ENCODE measurements at places on chromosomes 7 and 10.

DNA sequence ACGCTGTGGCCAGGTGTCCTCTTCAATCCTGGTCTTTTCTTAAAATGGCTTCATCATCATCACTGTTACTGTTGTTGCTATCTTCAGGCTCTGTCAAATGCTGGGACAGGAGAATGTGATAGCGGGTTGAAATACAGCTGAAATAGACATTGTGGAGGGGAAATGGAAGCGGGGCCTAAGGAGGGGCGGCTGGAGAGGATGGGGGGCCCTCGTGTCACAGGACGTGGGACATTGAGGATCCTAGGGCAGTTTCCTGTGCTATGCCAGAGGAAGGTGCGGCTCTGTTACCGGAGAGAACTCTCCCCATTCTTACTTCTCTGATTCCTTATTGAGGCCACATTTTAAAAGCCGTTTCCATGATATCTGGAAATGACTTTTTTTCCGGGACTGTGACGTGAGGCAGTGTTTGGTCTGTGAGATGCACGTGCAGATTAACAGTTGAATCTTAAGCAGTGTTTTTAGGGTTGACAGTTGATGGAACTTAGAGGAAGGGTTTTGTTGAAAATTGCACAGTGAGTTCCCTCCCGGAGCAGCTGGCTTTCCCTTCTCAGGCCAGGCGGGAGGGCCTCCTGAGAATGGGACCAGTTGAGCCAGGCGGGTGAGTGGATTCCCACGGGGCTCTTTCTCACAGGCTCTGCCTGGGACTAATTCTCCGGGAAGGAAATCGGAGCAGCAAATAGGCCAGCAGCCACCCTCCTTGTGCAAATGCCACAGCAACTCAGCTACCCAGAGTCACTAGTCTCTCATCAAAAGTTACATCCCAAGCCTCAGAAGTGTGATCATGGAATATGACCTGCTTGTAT lies 125.2 kb downstream of the TACC2 start:
- DNase-seq: no peak

DNA sequence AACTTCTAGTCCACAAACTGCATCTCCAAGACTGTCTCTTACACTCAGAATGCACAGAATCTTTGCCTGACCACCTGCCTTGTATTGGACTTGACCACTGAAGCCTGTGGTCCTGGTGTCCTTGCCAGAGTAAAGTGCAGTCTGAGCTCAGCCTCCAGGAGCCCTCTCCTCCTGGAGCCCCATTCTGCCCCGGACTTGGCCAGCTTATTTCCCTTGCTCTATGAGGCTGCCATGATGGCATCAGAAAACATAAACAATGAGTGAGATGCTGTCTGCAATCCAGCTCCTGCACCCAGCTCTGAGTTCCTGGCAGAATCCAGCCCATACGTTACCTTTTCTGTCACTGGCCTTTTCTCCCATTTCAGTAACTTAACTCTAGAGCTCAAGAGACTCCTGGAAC lies 494.6 kb downstream of the PLXNA4 start:
- DNase-seq: no peak

DNA sequence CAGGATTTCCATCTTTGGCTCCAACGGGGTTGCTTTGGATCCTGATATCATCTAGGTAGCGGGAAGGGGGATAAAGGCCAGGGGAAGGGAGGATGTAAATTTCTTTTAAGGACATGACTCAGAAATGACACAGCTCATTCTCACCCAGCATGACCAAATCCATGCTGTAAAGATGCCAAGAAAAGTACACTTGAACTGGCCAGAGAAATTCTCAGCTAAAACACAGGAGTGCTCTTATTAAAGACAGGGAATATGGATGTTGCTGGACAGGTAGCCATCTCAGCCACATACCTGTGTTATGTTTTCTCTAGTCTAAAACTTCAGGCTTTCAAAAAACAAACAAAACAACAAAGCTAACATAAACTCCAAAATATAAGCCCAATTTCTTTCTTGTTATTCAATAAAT lies 68.3 kb downstream of the NAMPT start:
- no peak for DNase-seq

DNA sequence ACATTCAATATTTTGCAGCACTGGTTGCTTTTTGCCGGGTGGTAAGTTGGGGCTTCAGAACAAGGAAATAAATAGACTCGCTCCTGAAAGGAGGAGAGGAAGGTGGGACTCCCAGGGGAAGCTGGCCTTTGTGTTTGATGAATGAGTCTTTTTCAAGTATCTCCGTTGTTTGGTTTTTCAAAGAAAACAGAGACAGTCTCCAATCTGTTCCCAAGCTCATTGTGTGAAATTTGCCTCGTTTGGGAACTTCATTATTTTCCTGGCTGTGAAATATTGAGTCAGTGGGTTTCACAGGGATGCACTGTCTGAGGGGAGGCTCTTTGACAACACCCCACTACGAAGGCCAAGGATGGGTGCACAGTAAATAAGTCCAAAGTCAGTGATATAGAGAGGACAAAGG lies 38.7 kb upstream of the KIAA1217 start:
- no peak for DNase-seq

DNA sequence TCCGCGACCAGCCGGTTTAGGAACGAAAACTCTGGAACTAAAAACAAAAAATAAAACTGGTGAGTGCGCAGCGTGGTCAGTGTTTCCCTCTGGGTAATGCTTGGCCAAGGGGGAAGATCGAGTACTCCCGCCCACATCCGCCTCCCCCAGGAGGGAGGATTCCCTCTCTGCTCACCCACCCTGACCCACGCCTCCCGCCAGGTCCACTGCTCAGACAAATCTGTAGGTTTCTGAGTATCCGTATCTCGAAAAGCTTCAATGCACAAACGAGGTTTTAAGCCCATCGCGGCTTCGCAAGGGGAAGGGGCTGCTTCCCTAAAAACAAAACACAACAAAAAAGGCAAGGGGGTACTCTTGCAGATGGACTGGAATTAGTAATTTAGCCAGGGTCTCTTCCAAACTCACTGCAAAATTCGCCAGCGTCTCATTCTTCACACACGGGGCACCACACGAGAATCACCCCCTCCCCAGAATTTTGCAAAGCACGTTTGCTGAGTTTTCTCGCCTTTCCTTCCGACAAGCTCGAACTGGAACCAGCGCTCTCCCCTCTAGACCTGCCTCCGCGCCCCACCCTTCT lies 75.2 kb downstream of the INSIG1 start:
- DNase-seq: no peak

DNA sequence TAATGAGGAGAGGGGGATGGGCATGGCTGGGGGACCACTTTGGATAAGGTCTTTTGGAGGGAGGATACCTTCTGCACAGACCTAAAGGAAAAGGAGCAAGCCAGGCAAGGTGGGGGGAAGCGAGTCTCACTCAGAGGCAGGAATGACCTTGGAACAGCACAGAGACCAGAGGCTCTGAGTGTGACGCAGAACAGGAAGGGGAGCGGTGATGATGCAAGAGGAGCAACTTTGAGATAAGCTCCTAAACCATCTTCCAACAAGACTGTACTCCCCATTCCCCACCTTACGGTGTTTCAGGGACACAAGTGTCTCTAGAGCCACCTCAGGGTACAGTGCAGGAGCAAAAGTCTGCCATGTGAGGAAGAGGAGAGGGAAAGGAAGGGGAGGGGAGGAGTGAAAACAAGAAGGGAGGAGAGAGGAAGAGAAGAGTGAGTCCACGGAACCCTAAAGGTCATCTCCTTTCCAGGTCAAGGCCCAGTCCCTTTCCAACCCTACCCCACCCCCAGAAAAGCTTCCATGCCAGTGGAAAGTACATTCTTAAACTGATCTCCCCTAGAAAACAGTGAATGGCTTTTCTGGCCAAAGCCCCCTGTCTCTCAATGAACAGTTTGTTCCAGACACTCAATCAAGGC lies 54.1 kb downstream of the JAZF1 start:
- no peak for DNase-seq

DNA sequence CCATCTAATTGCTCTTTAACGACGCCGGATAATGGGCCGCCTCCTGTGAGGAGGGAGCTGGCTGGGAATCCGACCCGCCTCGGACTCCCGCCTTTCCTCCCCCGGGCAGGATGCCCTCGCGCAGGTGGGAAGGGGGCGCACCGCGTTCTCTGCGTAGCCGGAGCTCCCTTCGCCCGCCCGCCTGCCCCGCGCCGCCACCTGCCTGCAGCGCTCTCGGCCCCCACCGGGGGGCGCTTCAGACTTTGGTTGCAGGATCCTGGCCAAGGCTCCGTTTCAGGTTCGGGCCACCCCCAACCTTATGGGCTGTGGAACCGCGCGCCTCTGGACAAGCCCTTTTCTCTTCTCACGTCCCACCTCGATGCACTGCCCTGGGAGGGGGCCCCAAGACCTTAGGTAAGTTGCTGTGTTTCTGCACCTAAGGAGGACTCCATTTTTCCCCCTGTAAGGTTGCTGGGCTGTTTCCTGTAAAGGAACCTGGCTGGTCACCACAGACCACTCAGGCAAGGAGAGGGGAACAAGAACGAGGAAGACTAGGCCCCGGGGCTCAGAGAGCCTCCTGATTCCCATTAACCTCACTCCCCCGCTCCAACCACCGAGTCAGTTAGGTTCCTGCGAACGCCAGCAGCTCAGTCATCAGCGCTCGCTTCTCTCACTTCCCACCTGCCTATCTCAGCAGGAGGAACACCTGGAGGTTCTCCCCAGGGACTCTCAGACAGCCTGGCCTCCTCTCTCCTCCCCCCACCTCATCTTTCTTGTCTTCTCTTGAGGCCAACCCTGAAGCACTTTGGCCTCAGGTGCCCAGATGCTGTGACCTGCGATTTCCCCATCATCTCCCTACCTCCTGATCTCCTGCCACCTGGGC lies 11.3 kb upstream of the KAZALD1 start:
- no peak for DNase-seq

- DNase-seq: no peak
Measured at GRCh38 chr10:90420637-90421318, 437.1 kb downstream of the HTR7 start.

GRCh38 chr7:96530786-96531185 lies 178.9 kb downstream of the SEM1 start:
- DNase-seq: no peak

DNA sequence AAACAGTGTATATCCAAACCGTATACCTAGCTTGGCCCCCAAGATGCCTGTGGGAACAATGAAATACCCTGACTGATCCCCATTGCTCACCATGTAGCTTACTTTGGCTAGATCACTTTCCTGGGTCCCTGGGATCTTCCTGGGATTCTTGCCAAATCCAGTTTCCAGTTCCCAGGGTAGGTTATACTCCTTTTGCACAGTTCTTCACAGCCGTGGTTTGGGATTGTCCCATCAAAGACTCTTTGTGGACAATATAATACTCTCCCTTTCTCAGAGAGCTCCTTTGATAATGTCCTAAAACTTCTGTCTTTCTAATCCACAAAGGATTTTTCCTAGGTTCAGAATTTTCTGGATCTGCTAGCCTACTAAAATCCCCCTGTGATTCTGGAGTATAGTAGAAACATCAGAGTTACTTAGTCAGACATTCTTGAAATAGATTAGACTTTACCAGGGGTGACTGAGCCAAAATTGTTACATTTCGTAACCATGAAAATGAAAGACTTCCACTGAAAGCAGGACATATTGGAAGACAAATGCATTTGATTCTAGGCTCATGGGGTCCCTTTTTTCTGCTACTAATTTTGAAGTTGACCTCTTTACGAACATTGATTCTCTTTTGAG lies 388.3 kb upstream of the ETV1 start:
- DNase-seq: no peak

- DNase-seq: no peak
Measured at GRCh38 chr10:79353000-79353406, 5.7 kb downstream of the PPIF start.

GRCh38 chr10:62597226-62597625 lies 207.3 kb upstream of the ADO start:
- DNase-seq: no peak

DNA sequence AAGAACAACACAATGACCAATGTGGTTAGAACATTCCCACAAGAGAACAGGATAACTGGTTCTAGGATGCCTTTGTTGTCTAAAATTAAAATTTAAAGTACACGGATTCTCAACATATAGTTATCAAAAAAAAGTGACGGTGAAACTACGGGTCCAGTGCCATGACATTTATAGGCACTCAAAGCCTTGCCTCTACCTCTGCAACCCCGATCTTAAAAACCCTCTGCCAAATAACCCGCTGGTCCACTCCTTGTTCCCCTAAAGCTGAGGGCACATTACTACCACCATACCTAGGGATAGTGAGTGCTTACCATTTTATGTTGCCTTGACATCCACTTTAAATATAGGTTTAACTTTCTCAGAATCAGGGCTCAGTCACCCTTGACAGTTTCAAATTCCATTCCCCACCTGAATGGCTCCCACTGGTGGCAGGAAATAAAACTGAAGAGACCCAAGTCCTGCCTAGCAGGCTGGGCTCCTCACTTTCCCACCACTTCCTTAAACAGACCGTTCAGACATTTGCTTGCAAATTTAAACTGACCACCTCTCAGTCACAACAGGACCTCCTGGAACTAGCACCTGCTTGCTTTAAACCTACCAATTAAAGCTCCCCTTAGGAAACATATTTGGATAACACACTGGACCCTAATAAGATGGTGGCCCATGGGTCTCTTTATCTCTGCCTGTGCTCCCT lies 169.9 kb upstream of the ASAH2 start:
- DNase-seq: no peak

DNA sequence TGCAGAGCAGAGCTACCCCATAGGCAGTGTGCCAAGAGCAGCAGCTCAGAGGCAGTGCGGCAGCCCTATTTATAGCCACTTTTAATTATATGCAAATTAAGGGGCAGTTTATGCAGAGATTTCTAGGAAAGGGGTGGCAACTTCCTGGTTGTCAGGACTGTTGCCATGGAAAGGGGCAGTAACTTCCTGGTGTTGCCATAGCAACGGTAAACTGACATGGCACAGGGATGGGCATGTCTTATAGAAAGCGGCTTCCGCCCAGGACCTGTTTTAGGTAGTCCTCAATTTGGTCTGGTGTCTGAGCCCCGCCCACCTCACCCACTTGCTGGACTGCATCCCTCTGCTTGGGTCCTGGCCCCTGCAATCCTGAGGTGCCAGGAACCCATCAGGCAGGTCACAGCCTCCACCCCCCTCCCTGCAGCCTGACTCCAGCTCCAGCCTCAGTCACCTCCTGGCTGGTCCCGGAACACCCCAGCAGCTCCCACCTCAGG lies 115.8 kb downstream of the TMEM130 start:
- DNase-seq: no peak

DNA sequence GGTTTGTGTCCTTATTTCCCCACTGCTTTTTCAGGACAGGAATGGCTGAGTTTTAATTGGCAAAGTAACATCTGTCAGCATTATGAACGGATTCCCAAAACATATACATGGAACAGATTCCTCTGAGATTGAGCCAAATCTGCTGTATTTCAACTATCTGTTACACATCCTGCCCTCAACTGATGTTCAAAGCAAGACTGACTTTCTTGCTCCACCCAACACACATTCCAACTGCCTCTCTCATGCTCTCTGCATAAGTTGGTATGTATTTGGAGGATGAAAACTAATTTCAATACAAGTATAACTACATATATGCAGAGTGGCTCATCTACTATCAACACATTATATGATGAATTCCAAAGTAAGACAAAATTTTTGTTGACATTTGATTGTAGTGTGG lies 342.2 kb downstream of the GATA3 start:
- DNase-seq: no peak

- no peak for DNase-seq
Measured at GRCh38 chr7:130356121-130356875, 11.7 kb downstream of the CPA5 start.

- no peak for DNase-seq
Measured at GRCh38 chr7:46281071-46281470, 360.0 kb upstream of the IGFBP3 start.

All from omental fat pad (tissue), 4 donors.